Cerebellar nuclear complex (tissue), 1 donor: ENCODE measurements at places on chromosomes 2 and 18.

- DNase-seq, result no peak
Observed at GRCh38 chr2:136905779-136906178, 140.4 kb downstream of the THSD7B start.

- no peak for DNase-seq
Observed at GRCh38 chr18:68564961-68565360, 149.9 kb downstream of the TMX3 start.

DNA sequence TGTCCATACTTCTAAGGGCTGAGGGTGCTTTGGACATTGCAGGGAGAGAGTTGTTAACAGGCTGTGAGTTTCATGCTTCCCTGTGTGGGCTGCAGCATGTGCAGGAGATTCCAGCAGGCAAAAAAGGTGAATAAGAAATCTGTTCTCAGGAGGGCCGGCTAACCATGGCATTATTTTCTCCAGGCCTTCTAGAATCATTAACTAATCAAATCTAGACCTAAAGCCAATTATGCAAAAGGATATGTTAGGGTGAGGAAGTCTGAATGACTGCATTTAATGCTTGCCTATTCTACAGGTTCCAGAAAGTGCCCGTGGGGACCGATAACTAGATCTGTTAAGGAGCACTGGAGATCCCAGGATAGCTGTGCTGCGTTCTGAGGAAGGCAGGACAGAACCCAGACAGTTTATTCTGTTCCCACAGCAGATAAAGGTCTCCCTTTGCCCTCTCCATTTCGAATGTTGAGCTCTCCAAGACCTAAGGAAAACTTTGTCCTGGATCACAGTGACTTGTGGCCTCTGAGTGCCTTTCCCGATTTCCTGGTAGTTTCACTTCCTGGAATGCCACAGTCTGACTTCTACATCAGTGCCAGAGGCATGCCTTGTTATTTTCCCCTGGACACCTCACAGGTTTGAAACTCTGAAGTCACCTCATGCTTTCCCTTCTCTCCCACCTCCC, 50.0 kb upstream of the ZFP36L2 start:
- DNase-seq, result no peak

DNA sequence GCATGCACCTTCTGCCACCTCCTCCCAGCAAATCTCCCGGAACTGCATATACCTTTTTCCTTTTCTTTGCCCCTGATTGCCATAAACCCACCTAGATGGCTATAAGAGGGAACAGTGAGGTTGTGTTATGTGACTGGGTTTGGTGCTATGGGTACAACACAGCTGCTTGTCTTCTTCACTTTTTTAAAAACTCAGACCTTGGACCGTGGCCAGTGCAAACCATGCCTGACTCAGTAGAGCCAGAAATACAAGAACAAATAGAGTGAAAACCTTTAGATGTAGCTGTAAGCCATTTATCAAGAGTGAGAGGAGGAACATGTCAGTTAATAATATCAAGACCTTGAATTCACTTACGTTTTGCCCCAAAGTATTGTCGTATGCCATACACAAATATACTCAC, 267.4 kb upstream of the CHAC2 start:
- no peak for DNase-seq

DNA sequence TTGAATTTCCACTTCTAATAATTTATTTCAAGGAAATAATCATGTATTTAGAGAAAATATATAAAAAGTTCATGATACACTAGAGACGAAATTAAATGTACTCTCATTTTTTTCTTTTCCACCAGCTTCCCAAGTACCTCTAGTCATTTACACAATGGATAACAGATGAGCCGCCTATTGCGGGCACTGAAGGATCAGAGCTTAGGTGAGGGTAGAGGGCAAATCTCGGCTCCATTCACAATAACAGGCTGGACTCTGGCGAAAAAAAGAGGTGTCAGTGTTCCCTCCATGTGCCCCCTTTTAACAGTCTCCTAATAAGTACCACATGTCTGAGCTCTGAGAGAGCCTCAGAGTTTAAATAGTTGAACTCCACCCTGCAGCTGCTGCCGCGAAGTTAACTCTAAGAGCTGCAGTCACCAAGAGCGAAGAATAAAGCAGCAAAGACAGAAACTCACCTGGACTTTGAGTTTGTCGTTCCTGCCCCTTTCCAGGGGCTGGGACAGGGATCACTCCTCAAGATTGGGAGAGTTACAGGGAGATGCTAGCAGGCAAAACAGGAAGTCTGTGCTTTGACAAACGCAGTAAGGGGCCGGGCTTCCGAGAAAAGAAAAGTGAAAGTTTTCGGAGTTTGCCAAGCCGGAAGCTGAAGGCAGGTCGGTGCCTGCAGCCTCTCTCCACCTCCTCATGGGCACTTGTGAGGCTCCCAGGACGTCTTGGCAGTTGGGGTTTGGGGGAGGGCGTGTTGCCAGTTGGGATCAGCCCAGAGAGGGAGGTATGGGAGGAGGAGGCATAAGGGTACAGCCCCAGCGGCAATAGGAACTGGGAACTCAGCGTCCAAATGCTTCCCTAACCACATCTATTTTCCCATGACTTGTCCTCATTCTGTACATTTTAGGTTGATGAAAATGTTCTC, at the start of gene SP110:
TSS of gene SP110 (minus strand) at position 566 of the 913 bp plus-strand sequence. CDS start 3,057 bp downstream, outside the sequence.
- no peak for DNase-seq

- DNase-seq, result no peak
Observed at GRCh38 chr2:133130548-133131246, 437.6 kb downstream of the NCKAP5 start.

- DNase-seq, result no peak
Observed at GRCh38 chr18:12376034-12376753, 833 bp downstream of the AFG3L2 start.

GRCh38 chr18:24372279-24372872, 25.2 kb downstream of the OSBPL1A start:
- DNase-seq, result no peak

DNA sequence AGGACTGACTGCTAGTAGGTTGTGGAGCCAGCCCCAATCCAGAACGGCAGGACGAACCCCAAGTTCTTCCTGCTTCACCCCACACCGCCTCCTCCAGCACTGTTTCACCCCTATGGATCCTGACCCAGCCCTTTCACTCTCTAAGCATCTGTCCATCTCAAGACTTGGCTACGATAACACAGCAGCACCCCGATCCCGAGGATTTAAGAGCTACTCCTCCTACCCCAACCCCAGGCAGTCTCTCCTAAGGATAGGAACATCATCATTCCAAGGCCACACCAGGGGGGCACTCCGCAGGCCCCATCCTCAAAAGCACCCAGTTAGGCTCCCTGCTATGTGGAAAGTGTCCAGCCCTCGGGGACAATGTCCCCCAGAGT, 645 bp downstream of the KCTD18 start:
- DNase-seq, result no peak

DNA sequence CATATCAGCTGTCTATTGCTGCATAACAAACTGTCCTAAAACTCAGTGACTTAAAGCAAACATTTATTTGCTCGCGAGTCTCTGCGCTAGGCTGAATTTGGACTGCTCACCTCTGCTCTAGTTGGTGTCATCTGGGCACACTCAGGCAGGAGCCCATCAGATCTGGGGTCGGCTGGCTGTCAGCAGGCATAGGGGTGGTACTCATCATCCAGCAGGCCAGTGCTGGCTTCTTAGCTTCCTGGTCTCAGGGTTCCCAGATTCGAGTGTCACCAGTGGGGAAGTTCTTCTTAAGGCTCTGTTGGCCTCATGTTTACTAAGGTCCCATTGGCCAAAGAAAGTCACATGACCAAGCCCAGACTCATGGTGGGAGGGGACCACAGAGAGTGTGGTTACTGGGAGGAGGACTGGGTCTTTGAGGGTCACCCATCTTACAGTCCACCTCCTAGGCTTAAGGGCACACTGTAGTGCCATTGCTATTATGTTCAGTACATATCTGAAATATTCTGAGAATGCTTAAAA, 71.6 kb upstream of the ATG16L1 start:
- no peak for DNase-seq

DNA sequence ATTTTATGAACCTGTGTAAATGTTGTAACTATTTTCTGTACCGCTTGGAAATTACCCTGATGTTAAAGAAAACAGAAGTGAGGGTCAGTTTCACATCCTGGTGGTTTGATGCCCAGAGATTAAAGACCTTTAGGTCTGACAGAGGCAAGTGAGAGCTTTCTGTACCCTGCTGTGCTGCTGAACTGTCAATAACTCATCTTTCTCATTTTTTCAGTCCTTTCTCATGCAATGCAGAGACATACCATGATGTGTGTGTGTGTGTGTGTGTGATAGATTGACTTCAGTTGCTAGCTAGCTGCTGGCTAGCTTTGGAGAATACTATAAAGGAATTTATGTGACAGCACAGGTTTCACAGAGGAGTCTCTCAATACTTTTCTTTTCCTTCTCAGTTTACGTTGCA, 2025.6 kb upstream of the LRRTM1 start:
- no peak for DNase-seq

DNA sequence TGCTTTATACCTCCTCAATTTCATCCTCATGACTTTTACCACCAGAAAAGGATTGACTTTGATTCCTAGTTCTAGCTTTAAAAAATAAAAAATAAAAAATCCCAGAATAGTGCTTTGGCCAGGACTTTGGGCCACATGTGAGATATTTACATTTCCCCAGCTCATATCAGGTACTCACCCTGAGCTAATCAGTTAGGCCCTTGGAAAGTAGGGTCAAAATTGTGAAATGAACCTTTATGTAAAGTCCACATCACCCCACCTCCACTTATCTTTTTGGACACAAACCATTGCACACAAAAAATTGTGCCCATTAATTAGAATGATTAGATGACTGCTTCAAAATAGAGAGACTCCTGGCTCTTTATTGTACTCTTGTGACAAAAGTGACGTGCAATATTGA, 17.2 kb downstream of the ME2 start:
- DNase-seq, result no peak

DNA sequence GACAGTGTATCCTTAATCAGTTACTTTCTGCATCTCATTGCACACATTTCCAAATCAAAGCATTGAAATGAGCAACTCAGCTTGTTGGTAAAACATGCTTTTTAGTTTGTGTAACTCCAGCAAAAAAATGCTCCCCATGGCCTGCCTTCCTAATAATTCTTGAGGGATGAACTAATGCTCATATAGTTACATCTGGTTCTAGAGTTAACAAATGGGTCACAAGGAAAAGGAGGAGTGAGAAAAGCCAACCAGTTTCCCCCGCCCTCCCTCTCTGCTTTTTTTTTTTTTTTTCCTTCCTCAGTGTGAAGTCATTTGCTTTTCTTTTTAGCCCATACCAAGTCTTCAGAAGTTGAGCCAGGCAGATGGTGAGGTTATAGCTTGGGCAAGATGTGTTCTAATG, 231.7 kb downstream of the MTX2 start:
- no peak for DNase-seq

DNA sequence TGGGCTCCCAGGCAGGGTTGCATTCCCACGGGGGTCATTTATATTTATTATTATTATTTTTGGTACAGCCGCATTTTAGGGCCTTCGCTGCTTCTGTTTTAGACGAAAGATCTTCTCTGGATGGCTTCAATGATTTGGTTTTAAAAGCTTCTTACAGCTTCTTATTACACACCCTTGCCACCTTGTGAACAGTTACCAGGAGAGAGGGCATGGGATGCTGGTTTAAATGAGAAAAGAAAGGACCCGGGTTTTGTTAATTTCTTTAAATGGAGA, 1.7 kb downstream of the SH3RF3 start:
- DNase-seq, result no peak

DNA sequence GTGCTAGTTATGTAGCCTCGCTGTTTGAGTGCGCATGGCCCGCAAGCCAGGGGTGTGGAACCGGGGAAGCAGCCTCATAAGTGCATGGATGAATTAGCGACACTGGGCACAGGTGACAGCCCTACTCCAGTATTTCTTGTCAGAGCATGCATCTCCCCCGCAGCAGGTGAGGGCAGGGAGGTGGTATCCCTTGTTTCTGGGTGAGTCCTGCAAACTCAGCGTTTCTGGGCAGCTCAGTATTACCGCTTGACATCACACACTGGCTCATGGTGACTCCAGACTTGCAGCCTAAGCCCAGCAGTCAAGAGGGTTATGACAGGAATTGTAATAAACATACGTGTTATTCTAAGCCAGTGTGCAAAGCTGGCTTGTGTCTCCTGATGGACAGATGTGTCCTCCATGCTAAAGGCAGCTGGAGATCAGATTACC, 2.5 kb downstream of the CABLES1 start:
- DNase-seq, result no peak

GRCh38 chr2:106073678-106074406, 120.3 kb downstream of the UXS1 start:
- no peak for DNase-seq

DNA sequence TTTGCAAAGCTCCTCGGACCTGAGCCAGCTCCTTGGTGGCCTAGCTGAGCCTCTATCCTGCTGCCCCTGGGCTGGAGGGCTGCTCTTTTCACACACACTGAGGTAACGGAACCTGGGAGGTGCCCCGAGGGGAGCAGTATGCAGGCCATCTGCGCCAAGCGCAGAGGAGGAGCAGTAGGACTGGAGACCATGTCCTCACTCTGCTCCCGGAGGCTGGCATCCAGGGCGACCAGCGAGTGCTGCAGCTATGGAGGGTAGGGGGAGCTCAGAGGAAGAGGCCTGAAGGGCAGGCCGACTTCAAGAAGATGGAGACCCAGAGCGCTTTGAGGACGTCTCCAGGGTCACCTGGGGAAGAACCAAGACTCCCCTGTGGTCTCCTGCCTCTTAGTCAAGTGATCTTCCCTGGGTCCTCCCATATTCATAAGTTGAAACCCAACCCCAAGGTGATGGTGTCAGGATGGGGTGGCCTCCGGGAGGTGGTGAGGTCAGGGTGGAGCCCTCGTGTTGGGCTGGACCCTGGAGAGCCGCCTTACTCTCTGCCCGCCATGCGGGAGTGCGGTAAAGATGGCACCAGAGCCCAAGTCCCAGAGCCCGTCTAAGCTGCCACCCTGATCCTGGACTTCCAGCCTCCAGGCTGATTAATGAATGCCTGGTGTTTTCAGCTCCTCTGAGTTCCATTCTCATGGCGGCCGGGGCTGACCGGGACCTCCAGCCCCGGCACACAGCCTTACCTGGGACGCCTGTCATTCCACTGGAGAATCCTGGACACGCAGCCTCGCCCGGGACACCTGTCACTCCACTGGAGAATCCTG, 160.7 kb downstream of the NDUFA10 start:
- DNase-seq, result no peak

GRCh38 chr2:109079590-109079989, 49.4 kb upstream of the SH3RF3 start:
- no peak for DNase-seq

DNA sequence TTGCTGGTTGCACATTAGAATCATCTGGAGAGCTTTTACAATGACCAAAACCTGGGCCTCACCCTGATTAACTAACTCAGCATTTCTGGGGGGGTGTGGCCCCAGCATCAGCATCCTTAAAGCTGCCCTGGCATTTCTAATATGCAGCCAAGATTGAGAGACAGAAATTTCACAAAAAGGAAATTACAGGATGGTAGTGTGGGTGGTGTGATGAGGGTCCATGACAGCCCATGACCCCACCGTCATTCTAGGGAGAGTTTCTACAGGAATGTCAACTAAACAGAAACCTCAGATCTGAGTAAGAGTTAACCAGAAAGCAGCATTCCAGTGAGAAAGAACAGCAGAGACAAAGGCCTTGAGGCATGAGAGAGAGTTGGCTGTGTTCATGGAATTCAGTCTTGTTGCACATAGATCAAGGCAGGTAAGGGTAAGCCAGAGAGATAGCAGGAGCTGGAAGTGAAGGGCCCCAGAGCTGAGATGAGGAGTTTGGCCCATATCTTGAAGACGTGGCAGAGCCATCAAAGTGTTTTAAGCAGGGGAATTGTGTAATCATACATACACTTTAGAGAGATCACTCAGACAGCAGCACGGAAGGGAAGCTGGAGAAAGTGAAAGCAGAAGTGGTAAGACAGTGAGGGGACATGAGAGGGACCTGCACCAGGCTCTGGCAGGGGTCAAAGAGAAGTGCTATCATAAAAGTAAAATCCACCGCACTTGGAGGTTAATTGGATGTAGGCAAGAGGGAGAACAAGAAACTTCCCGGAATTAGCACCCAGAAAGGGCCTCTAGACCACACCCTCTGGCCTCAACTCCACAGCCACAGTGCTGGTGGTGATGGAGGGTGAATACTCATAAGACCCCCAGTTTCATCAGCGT, 7.8 kb upstream of the TRABD2A start:
- no peak for DNase-seq
